ENCODE measurements at places on chromosomes 4 and X. TPM values are rescaled to one million over a fixed set of nuclear protein-coding genes. Genes with fewer than 3 reads are reported as not detected.
A peak's percentile ranks its signal among the peaks of the same experiment; 100 is the strongest.

- peak; percentile 37 for DNase-seq
Observed at GRCh38 chr4:8320386-8320750, 50.8 kb downstream of the HTRA3 start.

DNA sequence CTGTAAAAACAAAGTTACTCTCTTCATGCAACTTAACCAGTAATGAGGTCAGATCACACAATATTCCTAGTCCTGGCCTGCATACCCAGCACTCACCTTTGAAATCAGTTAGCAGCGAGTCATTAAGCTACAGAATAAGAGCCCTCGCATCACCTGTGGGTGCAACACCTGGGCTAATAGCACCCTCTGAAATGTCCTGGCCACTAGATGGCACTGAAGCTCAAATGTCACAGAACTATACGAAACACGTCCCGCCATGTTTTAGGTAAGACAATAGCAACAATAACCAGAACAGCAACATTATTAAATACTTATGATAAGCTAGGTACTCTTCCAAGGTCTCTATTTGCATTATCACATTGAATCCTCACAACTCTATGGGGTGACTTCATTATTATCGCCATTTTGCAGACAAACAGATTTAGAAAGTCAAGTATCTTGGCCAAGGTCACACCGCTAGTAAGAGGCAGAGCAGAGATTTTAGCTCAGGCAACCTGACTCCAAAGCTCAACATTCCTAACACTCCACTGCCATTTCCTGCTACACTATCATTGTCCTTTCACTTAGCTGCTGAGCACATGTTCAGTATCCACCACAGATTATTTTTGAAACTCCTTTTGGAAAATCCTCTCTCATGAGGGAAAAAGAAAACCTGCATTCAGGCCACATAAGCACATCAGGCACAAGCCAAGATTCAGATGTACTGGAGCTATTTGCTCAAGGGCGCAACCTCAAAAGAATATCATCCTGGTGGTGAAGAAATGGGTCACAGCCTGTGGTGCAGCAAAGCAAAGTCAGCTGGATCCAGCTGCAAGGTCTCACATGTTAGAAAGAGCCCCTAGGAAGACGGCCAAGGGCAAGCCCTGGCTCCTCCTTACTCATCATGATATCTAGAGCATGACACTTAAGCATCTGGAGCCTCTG lies 59.5 kb upstream of the KDR start:
- DNase-seq = no peak

DNA sequence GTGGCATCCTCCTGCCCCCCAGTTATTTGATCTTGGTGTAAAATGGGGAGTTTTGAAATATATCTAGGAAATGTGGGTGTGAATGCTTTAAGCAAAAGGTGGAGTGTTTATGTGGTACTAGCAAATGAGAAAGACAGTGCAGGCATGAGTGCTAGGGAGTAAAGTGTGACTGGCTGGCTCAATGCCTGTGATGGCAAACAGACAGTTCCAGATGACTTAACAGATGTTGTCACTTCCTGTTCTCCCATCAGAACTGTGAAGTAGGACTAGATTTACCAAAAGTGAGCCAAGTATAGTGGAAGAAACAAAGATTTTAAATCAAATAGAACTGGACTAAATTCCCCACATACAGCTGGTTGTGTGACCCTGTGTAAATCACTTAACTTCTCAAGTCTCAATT lies 8.4 kb upstream of the AMOT start:
- no peak for DNase-seq

GRCh38 chr4:2930758-2931511 lies 32.3 kb downstream of the NOP14 start:
- no peak for DNase-seq

DNA sequence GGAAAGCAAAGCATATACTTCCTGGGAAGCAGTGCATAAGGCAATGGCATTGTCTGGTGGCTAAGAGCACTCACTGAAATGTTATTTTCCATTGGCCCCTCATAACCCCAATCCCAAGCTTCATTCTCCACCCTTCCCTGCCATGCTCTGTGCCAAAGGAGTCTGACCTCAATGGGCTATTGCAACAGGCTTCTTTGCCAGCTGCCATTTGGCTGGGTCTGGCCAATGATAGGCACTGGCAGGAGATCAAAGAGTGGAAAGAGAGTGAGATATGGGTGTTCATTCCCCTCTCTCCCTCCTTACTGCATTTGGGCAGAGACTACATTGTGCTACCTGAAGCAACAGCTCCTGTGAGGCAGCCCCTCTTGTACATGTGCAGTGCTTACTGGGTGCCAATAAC lies 51.5 kb downstream of the LHFPL1 start:
- DNase-seq = no peak

GRCh38 chrX:100695302-100695701 lies 36.6 kb downstream of the SYTL4 start:
- no peak for DNase-seq

DNA sequence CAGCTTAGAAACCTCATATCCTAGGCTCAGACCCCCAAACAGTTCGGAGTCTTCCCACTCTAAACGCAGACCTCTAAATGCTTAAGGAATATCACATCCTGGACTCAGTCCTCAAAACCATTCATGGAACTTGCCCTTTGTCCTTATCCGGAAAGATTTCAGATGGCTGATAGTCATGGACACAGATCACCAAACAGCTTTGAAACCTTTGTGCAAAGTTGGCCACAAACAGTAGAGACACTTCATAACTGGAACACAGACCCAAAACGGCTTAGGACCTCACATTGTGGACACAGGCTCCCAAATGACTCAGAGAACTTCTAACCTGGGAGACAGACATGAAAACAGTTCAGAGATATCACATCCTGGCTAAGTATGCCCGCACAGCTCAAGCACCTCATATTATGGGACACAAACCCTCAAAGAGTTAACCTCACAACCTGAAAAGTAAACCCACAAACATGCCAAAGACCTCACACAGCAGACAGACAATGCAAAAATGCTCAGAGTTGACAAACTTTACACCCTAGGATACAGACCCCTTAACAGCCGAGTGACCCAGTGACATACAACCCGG lies 15.5 kb downstream of the SUV39H1 start:
- no peak for DNase-seq

DNA sequence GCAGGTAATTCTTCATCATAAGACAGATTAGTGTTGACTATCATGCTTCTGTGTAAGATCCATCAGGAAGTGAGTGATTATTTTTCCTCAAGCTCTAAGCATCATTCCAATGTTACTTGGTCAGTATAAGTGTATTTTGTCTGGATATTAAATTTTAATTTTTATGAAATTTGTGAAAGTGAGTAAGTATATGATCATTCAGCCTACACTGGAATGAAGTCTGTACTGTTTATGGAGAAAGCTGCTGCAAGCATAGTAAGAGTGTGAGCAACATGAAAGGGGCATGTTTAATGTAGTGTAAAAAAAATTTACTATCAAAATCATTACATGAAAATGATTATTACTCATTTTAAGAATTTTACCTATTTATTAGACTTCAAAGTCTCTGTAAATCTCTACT lies 84.8 kb downstream of the IL15 start:
- no peak for DNase-seq

DNA sequence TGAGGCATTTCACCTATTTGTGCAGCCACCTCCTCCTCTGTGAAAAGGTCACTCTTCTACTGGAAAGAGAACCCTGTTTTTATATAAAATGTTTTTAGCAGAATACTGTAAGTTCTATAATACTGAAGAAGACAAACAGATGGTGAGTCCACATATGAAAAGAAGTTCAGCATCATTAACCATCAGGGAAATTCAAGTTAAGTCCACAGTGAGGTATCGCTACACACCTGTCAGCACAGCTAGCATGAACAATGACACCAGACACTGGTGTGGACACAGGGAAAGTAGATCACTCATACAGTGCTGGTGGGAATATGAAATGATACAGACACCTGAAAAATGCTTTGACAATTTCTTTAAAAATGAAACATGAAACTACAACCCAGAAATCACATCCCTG lies 133.0 kb downstream of the MAD2L1 start:
- no peak for DNase-seq

DNA sequence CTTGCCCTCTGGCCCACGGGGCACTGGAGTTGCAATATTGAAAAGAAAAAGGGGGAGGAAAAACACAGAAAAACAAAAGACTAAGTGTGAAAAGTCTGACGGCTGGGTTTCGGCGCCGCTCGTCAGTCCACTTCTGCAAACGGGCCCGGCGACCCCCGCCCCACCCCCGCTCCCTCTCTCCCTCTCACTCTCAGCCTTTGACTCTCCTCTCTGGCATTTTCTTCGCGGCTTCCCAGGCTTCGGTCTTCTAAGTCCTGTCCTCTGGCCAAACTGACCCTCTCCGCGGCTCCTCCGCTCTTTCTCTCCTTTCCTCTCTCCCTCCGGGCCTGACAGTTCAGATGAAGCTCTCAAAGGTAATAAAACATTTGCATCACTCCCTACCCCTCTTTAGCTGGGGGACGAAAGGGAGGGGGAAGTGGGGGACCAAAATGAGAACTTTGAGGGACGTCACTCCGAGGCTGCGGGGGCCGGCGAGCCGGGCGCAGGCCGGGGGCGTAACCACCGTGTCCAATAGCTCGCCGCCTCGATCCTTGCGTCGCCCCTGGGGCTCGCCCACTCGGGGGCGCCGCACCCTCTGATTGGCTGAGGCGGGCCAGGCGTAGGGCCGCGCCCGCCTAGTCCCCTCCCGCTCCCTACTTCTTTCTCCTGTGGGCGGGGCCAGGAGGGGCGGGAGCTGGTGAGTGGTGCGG lies at the start of gene NKX6-1:
TSS of gene NKX6-1 (minus strand) at position 358 of the 689 bp plus-strand sequence. CDS start 1,064 bp downstream, outside the sequence.
- no peak for DNase-seq

GRCh38 chrX:122422547-122422946 lies 761.5 kb upstream of the GRIA3 start:
- DNase-seq = no peak

GRCh38 chr4:184168406-184169019 lies 49.2 kb downstream of the ENPP6 start:
- DNase-seq = no peak

GRCh38 chr4:36891971-36892370 lies 352.6 kb upstream of the NWD2 start:
- DNase-seq = no peak

- DNase-seq = no peak
Observed at GRCh38 chr4:179894066-179894778, 2349.0 kb upstream of the TENM3 start.

- DNase-seq = no peak
Observed at GRCh38 chrX:105745863-105746262, 76.5 kb upstream of the NRK start.

DNA sequence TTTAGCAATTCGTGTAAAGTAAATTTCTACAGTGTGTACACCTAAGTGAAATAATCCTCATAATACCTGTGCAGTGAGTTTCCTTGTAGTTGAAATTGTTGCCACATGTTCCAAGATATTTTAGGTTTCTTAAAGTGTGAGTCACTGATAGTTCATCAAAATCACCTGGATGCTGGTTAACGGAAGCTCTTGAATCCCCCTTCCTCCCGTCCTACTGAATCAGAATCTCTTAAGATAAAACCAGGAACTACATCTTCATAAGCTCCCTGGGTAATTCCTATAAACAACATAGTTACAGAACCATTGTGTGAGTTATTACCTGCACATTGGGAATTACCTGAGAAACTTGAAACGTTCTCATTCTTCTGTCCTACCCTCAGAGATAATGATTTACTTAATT lies 197.4 kb upstream of the HS3ST1 start:
- no peak for DNase-seq

GRCh38 chr4:68773699-68774098 lies 42.1 kb upstream of the UGT2B10 start:
- DNase-seq = no peak

DNA sequence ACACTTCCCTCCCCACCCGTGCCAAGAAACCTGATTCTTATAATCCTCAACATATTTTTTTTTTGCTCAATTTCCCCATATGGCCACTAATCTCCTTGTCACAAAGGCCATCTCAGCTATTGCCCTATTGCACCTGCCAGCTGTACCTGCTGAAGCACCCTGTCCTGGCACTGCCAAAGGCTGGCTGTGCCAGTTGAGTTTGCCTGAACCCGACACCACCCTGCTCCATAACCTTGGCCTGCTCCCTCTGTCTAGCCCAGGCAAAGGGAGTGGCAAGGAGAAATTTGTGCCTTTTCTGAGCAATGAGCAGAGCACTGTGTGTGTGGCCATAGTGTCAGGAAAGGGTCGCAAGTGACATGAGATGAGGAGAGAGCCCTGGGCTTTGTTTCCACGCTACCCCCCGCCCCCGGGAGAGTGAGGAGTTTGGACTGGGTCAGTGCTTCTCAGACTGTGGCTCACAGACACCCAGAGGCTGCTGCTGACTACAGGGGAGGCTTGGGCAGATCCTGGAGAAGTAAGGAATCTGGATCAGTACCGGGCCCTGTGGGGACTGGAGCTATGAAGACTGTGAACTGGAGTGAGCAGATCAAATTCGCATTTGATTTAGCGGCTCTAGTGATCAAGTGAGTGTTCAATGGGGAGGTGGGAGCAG lies 42.2 kb upstream of the HMGB3 start:
- DNase-seq = no peak

DNA sequence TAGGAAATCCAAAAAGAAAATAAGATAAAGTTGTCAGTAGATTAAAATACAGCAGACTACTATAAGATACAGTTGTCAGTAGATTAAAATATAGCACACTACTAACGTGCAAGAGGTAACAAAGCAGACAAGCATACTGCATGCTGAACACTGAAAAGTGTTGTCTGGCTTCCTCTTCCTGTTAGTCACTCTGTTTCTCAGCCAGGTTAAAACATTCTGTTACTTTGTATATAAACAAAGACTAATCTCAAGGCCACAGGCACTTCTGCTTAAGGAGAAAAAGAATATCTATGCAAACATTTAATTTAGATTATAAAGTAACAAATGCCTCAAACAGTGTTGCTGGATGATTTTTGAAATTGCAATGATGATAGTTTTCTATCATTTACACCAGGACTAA lies 41.0 kb upstream of the SCD5 start:
- no peak for DNase-seq

DNA sequence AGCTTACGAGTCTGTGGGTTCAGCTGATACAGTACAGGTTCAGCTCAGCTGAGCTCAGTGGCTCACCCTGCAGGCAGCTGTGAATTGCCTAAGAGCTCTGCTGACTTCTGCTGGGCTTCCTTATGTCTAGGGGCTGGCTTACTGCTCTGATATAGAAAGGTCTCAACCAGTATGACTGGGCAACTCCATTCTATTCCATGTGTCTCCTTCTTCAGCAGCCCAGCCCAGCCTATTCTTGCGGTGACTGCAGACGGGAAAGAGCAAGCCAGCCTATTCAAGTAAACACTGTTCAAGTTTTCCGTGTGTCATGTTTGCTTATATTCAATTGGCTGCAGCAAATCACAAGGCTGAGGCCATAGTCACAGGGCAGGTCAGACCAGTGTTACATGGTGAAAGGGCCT lies 615.4 kb upstream of the ZFP42 start:
- no peak for DNase-seq

- no peak for DNase-seq
Observed at GRCh38 chr4:174120446-174121295, 162.8 kb downstream of the FBXO8 start.

The SLC2A9 gene
- 5.5 TPM for total RNA-seq

The SSX4B gene
- not detected for total RNA-seq

The GRIA2 gene
- not detected for total RNA-seq

The SLC4A4 gene
- total RNA-seq = 5.5 TPM

The ZNF182 gene
- 3.6 TPM for total RNA-seq

The OTC gene
- total RNA-seq = not detected

The UBA6 gene
- total RNA-seq = 41.3 TPM

The PDHA1 gene
- 177 TPM for total RNA-seq

The ADGRG2 gene
- total RNA-seq = 7.1 TPM

The SCLT1 gene
- 13.2 TPM for total RNA-seq

The CCNQ gene
- 16.3 TPM for total RNA-seq

All from mesenteric fat pad (tissue), 1 donor.